ENCODE measurements at places on chromosomes 6 and 20.

DNA sequence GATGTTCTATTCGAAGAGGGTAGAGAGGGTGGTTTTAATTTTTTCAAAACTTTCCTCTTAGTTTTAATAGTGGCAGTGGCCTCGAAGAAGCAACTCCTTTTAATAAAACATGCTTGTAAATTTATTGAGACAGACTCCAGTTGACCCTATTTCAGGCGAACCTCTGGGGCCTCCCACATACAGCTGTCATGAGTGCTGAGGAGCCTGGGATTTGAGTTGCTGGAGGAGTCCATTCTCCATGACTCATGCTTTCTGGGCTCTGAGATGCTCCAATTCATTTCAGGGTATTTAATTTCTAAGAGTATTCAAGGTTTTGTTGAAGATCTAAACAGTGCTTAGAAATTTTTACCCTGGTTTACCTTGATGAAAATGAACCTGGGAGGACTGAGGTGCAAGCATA lies 580.4 kb downstream of the CBLN4 start:
- DNase-seq = no peak

GRCh38 chr20:32752458-32753250 lies 9.4 kb upstream of the COMMD7 start:
- DNase-seq = peak; percentile 80

GRCh38 chr6:71250099-71250602 lies 38.5 kb upstream of the OGFRL1 start:
- DNase-seq = peak; percentile 90

GRCh38 chr6:16345449-16346330 lies 107.3 kb downstream of the GMPR start:
- DNase-seq = peak; percentile 92

DNA sequence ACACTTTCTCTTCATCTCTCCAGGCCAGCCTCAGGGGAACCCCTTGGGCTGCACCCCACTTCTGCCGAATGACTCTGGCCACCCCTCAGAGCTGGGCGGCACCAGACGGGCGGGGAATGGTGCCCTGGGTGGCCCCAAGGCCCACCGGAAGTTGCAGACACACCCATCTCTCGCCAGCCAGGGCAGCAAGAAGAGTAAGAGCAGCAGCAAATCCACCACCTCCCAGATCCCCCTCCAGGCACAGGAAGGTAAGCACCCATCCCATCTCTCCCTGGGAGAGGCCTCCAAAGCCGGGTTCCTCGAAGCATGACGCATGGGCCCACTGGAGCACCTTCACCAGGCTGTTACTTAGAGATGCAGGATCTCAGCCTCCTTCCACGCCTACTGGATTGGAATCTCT lies 11.3 kb downstream of the MDFI start:
- DNase-seq = no peak

- peak; percentile 50 for DNase-seq
These were observed 36.7 kb downstream of the LRFN2 start for GRCh38 chr6:40550202-40551101.

GRCh38 chr6:111586554-111586953 lies 19.1 kb downstream of the TRAF3IP2 start:
- DNase-seq = no peak

GRCh38 chr20:3819411-3820047 lies 818 bp upstream of the AP5S1 start:
- no peak for DNase-seq

GRCh38 chr20:57450931-57451330 lies 59.7 kb downstream of the RBM38 start:
- DNase-seq = no peak

DNA sequence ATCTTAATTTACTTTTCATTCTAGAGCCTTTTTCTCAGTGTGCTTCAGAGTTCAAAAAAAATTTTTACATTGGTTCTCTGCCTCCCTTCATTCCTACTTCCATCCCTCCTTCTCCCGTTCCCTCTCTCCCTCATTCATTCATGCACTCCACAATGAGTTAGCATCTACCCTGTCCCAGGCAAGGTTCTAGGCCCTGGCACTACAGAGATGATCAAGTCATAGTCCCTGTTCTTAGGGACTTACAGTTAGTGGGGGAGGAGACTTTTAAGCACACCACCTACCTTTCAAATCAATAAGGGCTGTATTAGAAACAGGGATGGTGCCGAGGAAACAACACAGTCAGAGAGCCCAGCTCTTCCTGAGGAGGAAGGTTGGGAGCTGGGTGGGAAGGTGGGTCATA lies 40.3 kb downstream of the MAP3K5 start:
- no peak for DNase-seq

DNA sequence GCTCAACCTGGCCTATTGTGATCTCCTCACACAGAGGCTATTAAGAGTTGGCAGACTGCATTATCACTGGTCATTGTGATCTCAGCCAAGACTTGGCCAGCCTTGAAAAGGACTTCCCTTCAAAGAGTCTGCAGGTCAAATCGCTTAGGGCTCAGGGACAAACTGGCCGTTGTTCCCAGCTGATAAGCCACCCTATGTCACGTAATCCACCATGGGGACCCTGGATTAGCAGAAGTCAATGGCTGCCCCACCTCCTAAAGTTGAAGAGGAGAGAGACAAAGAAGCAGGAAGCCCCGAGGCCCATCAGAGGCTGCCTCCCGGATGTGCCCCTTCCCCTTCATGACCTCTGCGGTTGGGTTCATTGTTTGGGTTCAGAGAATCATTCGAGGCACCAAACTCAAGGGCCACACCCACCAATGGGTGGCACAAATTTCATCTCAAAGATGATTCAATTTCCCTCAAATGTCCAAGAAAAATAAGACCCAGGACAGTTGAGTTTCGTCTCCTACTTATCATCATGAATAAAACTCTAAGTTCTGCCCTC lies 56.6 kb downstream of the BPIFB1 start:
- DNase-seq = no peak

DNA sequence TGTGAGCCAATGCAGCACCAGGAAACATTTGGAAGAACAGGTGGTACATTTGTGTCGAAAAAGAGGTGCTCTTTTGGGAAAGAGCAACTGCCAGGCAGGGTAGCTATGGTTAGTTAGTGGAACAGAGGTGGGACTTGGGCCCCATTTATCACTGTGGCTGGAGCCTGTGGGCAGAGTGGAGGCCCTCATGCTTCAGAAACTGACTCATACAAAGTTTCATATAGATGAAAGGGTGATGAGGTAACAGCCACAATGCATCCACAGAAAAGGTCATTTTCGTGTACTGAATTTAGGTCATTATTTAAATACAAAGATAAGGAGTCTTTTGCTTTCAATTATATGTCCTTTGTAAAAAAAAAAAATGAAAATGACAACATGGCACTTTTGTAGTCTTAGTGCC lies 76.4 kb upstream of the HS3ST5 start:
- no peak for DNase-seq

DNA sequence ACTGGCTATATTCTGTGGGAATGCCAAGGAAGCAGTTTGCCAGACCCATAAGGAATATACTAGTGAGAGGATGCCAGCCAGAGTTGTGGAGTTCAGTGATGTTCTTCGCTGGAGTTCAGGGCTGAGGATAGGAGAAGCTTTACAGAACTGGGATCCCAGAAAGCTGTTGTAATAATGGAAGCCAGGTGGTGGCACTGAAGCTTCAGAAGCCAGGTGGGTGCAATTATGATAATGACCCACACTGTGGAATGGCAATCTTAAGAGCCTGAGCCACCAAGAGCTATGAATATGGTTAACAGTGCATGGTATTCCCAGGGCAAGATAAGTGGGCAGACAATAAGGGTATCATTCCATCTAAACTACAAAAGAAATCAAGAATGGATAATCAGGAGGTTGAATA lies 25.1 kb upstream of the ENPP1 start:
- no peak for DNase-seq

DNA sequence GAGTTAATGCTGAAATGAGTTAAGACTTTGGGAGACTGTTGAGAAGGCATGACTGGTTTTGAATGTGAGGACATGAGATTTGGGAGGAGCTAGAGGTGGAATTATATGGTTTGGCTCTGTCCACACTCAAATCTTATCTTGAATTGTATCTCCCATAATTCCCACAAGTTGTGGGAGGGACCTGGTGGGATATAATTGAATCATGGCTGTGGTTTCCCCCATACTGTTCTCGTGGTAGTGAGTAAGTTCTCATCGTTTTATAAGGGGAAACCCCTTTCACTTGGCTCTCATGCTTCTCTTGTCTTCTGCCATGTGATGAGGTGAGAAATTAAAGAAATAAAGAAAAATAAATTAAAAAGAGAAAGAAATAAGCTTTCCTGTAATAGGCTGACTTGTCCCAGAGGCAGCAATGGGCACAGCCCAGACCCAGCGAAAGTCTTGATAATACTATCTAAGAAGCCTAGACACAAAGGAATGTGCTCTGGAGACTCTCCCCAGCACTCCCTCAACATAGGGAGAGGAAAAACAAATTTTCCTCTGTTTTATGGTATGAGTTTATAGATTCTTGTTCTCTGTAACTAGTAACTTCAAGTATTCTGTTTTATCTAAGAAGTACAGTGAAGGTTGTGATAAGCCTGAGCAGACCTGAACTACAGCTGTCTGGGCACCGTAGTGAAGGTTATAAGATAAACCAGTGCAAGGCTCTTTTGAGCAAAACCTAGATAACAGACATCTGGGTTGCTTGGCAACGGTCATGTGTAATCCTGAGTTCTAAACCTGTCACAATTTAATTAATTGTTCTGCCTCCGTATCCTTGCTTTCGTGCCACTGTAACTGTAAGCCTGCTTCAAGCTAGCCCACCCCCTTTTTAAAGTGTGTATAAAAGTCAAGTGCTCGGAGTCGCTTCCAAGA lies 88.9 kb upstream of the ECI2 start:
- peak; percentile 25 for DNase-seq

GRCh38 chr20:10626896-10627295 lies 46.9 kb downstream of the JAG1 start:
- DNase-seq = no peak

DNA sequence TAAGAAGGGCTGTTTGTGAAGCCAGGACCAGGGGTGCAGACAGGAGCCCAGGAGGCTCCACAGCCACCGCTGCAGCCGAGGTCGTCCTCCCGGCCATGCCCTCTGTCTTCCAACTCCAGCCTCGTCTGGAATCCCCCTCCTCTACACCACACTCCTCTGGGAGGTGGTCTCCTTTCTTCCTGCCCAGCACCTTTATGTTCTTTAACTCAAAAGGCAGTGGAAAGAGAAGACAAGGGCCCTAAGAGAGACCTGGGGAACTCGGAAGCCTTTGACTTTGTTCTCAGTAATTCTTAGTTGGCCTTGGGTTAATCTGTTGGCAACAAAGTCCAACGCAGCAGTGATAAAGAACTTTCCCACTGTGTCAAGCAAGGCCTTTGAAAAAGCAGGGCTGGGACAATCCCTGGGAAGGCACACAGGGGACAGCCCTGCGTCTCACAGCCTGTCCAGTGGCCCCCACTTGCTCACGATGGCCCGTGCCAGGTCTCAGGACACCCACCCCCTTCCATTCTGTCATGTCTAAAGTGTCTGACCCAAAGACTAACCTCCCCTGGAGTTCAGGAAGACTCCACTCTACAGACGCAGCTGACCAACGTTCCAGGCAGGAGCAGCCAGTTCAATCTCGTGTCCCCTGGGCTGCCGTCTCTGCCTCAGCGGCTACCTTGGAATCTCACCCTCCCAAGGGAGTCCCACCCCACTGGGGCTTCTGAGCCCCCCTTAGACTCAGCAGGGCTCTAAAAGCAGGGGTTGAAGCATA lies 42.8 kb upstream of the FAM50B start:
- DNase-seq = no peak

DNA sequence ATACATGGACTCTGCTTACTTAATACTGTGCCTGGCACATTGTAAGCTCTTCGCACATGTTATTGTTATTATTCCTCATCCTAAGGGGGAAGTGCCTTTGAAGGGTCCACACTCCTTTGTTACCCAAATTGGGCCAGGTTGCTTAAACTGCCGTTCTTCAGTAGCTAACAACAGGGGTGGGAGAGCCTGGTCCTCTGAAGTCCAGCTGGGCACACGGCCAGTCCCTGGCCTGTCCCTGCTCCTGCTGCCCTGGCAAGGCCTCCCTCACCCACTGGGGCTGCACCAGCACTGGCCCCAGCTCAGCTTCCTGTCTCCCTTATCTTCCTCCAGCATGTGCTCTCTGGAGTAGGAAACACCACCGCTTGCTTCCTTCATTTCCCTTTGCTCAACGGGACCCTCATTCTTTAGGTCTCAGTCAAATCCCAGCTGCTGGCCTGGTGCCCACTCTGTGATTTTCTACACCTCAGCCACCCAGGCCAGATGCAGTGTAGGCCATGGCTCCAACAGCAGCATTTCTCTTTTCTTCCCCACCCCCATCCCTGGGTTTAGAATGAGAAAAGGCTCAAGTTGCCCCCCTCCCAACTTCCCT lies 5.5 kb upstream of the PROCR start:
- DNase-seq = no peak

DNA sequence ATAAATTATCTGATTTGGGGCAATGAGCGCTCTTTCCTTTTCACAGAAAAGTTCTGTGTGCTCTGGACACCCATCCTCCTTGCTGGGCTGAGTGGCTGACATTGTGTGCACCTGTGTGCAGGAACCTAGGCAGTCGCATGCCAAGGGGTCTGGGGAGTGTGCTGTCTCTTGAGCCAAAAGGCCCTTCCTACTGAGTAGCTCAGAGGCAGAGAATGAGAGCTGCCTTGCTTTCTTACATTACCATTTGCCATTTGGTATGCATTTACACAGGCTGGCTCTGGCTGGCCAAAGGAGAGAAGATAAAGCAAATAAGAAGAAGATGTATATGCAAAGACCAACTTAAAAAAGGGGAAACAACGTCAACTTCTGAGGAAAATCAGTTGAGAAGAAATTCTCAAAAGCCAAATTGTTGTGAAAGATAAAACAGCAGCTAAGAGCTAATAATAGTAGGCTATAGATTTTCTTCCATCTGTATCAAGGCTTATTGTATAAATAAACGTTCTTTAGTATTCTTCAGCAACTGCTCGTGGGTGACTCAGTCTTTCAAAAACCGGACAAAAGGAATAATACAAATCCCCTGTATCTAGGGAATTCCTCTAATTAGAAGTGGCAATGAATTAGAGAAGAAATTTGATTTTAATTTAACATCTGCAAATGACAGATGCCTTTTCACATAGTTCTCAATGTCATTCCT lies 121.9 kb downstream of the INSM1 start:
- DNase-seq = no peak

DNA sequence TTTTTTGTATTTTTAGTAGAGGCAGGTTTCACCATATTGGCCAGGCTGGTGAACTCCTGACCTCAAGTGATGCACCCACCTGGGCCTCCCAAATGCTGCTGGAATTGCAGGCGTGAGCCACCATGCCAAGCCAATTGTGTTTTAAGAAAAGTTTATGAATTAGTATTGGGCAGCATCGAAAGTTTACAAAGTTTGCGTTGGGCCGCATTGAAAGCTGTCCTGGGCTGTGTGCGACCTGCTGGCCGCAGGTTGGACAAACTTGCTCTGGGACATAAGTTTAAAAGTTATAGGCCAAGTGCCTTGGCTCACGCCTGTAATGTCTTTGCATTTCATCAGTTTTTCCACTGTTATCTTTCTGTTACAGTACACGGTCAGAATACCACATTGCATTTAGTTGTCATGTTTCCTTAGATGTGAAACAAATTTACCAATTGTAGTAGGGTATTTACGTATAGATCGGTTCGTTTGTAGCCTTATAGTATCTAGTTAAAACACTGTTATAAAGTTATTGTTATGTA lies 39.5 kb downstream of the ASXL1 start:
- DNase-seq = no peak

All from EL (cell line).